ENCODE measurements at places on chromosomes 3 and 15.

DNA sequence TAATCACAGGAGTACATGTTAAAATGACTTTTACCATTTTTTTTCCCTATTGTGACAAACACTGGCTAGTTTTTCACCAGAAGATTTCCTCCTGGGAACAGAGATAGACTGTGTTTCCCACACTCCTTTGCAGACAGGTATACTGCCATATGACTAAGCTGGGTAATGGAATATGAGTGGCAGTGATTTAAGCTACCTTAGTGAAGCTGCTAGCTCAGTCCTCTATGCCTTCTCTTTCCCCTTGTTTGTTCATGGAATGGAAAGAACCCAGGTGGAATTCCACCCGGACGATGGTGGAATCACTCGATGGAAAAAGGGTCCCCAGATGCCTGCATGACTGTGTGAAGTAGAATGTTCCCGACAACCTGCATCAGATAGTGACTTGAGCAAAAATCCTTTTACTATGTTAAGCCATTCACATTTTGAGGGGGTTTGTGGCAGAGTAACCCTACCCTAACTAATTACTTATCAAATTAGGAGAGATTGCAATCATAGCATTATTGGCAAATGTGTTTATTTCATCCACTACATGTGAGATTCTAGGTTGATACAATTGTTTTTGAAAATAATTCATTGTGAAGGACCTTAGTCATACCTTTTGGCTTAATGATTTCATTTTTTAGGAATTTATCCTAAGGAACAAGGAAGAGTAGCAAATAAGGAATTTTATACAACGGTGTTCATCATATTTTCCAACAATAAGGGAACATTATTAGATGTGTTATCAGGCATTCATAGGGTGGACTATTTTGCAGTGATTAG is 16.5 kb downstream of the THSD4 start:
- DNase-seq = peak; percentile 48

GRCh38 chr3:77303955-77304699 is 264.2 kb downstream of the ROBO2 start:
- no peak for DNase-seq

DNA sequence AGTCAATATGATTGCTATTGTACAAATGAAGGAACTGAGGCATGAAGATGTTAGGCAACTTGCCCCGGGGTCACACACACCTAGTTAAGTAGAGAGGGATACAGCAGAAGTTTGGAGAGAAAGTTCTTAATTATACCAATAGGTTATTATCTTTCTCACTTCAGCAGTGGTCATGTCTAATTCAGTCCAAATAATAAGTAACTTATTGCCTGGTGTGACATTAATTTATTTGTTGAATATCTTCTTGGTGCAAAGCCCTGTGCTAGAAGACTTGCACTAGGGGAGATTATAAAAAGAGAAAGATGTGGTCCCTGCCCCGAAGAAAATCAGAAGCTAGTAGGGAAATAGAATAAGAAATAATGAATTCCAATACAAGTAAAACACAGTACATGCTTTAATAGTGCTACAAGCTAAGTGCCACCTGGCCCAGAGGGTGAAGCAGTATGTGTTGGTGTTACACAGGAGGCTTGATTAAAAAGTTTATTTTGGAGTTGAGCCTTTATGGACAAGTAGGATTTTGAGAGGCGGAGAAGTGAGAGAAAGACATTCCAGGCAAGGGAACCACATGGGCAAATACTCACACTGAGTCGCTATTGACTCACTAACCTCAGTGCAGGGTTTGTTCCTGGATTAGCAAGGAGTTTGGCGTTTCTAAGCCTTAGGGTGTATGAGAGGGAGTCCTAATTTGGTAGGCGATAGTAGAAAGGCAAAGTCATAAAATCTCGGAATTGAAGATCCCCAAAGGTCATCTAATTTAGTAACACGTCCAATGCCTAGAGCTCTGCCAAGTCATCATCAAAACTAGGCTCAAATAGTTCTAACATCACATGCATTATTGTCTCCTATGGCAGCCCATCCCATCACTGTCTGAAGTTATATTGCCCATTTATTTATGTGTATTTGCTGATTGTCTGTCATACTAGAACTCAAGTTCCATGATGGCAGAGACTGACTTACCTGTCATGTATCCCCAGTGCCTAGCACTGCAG is 19.2 kb upstream of the GSK3B start:
- DNase-seq = peak; percentile 76

- DNase-seq = no peak
Observed at GRCh38 chr3:55564726-55565125, 77.6 kb upstream of the WNT5A start.

- DNase-seq = no peak
Observed at GRCh38 chr3:45020534-45020933, 5.6 kb upstream of the CLEC3B start.

Measured in fibroblast of lung (primary cell).